Lung microvascular endothelial cell (primary cell): ENCODE measurements at places on chromosomes 11 and 22. TPM values are rescaled to one million over a fixed set of nuclear protein-coding genes. Genes with fewer than 3 reads are reported as not detected.
A peak's percentile ranks its signal among the peaks of the same experiment; 100 is the strongest.

The TSPAN18 gene
- total RNA-seq, result 25.3 and 31.5 TPM in 2 replicates

The MFRP gene
- under 0.01 TPM in 1 of 2 replicates, not detected in the other for total RNA-seq

- peak; percentile 15 for DNase-seq
Observed at GRCh38 chr11:129828301-129828836, 12.7 kb downstream of the TMEM45B start.

DNA sequence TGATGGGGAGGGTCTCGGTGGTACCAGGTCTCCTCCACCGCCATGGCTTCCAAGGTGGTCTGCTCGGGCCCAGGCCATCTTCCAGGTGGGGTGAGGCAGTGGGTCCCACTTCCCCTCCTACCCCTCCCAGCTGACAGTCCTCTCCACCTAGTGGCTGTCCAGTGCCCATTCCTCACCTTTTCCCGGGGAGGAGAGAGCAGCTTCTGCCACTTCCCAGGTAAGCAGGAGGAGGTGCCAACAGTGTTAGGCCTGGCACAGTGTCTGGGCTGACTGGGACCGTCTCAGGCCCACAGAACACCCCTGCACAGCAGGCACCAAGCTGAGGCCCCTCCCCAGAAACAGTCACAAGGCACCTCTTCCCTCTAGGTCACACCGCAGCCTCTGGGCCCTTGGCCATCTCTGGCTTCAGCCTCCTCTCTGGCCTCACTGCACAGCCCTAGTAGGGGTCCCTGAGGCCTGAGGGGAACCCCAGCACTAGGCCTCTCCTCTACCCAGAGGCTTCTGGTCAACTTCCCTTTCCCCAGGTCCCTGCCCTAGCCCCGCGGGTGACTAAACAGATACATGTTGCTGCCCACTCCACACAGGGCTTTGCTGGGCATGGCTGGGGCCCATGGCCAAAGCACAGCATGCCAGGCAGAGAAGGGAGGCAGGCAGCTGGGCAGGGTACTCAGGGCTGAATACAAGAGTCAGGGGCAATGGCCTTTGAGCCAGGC, 2.3 kb upstream of the ANKRD13D start:
- DNase-seq, result no peak

DNA sequence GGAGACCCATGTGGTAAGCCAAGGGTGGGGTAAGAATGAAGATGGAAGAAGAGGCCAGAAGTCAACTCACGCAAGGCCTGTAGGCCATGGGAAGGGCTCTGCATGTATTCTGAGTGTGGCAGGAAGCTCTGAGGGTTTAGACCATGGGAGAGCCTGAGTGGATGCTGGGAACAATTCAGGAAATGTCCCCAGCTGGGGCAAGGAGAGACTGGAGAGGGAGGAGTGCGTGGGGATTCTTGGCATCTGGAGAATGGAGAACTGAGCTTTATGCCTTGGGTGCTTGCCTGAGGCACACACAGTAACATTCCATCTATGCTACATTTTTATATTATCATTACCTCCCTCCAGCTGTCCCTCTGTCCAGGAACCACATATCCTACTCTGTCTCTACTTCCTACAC, 50.4 kb upstream of the CD82 start:
- no peak for DNase-seq

- DNase-seq, result no peak
Observed at GRCh38 chr11:108593923-108594434, 411 bp upstream of the EXPH5 start.
